Lung microvascular endothelial cell (primary cell): ENCODE measurements at places on chromosomes 5 and 9.

GRCh38 chr5:32201122-32201753 is 27.1 kb upstream of the GOLPH3 start:
- no peak for DNase-seq

DNA sequence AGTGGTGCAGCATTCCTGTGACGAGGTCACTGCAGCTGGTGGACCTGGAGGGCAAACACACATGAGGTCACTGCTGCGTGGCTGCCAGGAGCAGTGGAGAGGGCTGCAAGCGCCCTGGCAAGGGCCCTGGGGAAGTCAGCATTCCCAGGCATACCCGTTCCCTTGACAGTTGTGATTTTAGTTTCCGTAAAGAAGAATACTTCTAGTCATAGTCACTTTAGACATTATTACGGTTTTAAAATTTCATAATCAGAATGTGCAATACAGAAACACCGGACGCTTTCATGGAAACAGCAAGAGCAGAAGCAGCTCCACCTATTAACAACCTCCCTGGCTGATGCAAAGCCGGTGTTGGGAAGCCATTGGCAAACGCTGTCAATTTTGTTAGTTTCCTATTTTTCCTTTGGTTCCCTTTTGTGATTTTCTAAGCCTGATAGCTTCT is 129.8 kb downstream of the GADD45G start:
- no peak for DNase-seq

DNA sequence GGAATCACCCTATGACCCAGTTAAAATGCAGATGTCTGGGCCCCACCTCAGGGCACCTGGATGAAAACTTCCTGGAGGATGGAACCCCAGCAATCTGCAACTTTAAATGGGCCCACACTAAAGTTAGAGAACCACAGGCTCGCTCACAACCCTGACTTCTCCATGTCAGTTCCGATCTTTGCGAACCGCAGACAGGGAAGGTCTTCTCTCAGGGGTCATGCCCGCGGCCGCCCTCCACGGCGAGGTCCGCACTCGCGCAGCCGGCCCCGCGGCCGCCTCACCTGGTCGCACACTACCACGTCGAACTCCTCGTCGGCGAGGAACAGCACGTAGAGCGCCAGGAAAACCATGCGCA is 499 bp downstream of the ALG2 start:
- DNase-seq = no peak

DNA sequence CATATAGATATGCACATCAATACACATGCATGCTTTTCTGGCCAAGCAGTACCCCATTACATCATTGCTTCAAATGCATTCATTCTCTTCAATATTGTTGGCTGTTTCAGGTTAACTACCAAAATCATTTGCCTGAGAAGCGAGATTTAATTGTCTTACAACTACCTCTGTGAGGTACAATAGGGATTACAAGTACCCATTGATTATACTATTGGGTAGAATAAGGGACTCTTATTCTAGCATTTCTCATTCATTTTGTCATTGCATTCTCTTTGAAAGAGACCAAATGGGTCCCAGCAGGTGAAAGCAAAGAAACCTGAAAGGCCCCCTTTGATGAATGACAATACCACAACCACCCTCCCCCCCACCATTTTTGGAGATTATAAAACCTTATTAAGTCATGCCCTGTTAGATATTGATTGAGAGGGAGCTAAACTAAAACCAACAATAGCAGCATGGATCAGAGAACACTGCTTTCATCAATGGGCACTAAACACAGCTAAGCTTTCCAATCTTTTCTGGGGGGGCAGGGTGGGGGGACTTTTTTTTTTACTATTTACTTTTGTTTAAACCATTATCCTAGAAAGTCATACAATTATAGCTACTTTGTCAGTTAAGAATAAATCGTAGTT is 375.0 kb upstream of the CCNH start:
- DNase-seq = no peak

DNA sequence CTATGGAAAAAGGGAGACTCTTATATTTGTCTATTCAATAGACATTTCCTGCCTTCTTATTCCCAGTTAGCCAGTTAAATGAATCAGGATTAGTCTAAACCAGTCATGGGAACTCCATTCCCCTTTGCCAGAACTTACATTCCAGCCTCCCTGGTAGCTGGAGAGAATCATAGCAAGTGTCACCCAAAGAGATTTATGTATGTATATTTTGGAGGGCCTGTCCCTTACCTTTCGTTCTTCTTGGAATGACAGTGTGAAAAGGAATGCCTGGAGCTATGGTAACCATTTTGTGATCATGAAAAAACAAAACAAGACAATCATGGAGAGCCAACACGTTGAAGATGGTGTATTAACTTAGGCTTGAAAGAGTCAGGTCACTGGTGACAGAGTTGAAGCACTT is 627.7 kb downstream of the CCDC171 start:
- DNase-seq = no peak

DNA sequence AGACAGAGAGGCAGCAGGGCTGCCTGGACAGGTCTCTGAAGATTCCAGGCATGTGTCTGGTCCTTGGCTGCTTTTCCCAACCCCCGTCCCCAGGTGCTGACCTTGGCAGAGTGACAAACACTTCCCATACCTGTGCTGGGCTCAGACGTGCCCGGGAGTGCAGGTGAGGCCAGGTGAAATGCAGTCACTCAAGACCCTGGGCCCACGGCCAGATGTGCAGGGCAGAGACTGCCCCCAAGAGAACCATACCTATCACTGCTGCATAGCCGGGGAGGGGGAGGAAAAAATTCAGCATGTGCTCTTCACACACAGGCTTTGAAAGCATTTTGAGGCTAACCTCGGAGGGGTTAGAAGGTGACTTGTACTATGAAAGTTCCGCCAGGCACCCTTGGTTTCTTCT is 22.6 kb downstream of the CCNJL start:
- no peak for DNase-seq

- DNase-seq = peak; percentile 55
Measured at GRCh38 chr9:93003552-93004407, 54.7 kb upstream of the SUSD3 start.

DNA sequence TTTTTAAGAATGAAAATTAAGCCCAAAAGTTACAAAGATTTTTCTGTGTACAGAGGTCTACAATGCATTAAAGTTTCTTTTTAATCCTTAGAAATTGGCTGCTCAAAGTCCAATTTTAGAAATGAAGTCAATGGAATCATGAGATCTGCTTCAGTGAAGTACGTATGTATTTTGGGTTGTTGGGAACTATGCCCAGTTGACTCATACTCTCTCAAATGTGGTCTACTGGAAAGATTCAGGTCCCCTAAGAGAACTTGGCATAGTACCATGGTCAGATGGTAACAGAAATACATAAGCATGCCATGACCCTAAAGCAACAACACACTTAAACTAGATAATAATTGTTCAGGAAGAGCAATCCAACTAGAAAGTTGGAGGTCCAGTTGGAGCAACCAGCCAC is 23.0 kb downstream of the FBLL1 start:
- peak; percentile 76 for DNase-seq

DNA sequence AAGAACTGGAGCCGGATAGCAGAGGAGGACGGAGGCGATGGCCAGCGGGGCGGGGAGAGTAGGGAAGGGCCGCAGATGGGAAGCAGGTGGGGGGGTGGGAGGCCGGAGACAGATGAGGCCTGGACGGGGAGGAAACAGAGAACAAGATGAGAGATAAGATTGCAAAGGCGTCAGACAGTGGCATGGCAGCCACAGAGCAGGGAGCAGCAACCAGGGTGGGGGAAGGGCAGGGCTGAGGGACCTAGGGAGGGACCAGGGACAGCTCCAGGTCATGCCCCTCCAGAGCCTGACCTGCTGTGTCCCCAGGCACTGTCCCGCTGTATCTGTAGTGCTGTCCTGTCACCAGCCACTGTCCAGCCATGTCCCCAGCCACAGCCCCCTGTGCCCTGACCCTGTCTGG is 49.6 kb upstream of the LMX1B start:
- no peak for DNase-seq

- DNase-seq = no peak
Measured at GRCh38 chr5:76617229-76617628, 6.0 kb downstream of the F2RL2 start.

DNA sequence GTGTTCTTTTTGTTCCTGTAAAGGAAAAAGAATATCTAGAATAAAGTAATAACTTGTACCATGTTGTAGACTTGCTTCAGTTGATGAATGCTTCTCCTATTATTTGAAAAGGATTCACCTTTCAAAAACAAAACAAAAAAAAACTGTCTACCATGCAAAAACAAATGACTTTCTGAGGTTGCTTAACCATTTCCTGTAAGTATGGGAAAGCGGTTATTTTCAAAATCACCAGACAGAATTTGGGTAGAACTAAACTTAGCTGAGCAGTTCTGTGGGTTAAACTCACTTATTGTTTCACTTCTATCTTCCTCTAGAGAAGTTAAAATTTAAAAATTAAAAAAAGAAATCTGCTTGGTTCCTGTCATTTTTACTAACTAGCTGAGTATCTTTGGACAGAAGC is 25.2 kb downstream of the LNPEP start:
- peak; percentile 46 for DNase-seq

DNA sequence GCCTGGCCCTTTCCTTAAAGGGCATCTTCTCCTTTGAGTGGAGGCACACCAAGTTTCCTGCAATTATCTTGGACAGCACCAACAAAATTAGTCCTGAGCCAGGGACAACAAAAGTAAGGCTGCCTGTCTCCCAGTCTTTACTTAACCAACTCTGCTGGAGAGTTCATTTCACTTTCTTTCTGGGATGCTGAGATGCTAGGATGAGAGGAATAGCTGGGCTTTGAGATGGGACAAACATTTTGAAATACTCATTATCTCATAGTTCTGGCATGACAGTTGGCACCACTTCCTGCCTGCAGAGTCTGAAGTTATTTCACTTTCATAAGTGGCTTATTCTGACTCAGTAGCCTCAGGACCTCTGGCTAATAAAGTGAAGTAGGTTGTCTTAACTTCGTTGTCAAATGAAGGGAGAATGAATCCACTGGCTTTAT is 157.0 kb downstream of the C9orf152 start:
- DNase-seq = peak; percentile 81

- DNase-seq = no peak
Measured at GRCh38 chr5:143390941-143391340, 12.5 kb downstream of the NR3C1 start.

GRCh38 chr5:4387290-4387689 is 752.8 kb upstream of the ADAMTS16 start:
- no peak for DNase-seq

DNA sequence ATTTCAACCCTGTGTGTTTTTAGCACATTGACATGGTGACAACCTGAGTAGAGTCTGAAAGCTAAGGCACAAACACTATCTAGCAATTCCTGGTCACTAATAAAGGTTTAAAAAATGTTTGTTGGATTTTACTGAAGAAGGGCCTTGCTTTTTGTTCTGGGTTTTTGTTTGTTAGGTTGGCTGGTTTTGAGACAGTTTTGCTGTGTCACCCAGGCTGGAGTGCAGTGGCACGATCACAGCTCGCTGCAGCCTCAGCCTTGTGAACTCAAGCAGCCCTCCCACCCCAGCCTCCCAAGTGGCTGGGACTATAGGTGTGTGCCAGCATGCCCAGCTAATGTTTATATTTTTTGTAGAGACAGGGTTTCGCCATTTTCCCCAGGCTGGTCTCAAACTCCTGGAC is 39.0 kb downstream of the PRKACG start:
- DNase-seq = no peak

DNA sequence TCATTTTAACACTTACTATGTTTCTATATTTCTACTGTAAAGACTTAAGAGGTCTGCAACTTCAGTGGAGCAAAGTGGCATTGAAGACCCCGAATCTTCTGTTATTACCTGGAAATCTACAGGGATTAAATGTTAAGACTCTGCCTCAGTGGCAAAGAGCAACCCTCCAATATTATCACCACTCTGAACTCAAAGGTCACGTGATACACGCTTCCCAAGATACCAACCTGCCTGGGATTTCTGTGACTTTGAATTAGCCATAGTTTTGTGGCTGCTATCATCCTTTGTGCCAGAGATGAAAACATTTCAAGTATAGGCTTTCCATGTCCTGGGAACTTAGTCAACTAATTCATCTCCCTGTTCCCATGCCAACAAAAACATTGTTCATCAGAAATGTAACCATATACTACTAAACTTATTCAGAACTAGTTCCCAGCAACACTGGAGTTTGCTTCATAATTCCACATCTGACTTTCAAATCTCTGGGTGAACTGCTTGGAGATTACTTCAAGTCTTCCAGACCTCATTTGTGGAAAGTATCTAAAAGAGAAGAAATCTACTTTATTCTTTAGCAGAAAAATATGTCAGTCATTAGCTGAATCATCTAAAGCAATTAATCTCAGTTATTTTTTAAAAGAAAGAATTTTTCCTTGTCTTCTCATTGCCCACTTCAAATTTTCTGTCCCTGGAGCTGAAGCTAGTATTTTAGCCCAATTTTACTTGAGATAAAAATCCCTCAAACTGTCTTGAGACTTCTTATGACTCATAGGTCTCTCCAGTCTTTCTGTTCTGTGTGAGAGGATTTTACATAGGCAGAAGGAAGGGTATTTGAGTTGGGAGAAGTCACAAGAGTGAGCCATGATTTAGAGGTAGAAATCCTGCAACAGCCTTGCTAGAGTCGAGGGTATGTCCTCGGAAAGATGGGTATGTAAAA is 83.0 kb downstream of the ZNF462 start:
- DNase-seq = peak; percentile 43

GRCh38 chr5:139422307-139422893 is 16.9 kb downstream of the DNAJC18 start:
- DNase-seq = peak; percentile 82

DNA sequence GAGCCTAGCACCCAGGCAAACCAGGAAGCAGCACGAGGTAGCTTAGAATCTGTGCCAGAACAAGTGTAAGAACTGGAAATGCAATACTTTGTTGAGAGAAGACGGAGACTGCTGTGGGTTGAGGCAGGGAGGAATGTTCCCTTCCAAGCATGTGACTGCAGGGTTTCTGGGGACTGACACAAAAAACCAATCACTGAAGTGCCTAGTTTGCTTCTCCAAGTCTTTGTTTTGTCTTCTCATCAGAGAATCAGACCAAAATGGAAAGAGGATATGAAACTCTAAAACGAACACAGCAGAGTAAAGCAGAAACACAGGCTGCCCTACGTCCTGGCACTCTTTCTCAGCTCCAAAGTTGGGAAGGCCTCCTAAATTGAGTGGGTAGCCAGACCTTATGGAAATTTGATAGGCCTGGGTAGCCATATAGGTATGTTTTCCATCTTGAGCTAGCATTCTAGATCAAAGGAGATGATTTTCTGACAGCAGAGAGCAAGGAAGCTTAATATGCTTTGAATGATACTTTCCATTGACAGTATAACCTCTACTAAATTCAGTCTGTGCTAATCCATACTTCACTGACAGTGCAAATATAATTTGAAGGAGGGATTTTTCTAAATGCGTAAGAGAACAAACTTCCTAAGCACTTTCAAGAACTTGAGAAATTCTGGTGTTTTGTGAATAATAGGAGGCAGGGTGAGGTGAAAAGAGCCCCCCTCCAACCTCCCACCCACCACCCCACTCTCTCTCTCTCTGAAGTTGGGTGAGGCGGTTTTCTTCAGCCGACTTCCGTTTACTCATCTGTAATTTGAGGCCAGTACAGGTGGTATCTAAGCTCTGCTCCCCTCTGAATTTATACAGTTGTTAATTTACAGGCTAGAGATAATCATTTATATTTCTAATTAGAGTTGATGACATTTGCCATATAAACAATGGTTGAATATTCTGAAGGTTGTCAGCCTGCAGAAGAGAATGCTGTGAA is 5.5 kb downstream of the ADRB2 start:
- DNase-seq = no peak
